Right ventricle myocardium inferior (tissue), 1 donor: ENCODE measurements at places on chromosomes 16 and 17. TPM values are rescaled to one million over a fixed set of nuclear protein-coding genes. Genes with fewer than 3 reads are reported as not detected.

DNA sequence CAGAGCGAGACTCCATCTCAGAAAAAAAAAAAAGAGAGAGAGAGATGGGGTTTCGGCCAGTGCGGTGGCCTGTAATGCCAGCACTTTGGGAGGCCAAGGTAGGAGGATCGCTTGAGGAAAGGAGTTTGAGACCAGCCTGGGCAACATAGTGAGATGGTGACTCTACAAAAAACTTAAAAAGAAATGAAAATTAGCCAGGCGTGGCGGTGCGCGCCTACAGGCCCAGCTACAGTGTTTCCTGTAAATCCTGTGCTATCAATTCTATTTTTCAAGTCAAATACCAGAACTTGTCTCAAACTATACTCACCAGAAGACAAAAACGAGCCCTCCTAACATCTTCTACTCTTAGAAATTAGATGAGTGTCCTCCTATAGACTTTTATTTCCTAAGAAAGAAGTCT lies 19.3 kb downstream of the UBE2O start:
- DNase-seq = no peak

DNA sequence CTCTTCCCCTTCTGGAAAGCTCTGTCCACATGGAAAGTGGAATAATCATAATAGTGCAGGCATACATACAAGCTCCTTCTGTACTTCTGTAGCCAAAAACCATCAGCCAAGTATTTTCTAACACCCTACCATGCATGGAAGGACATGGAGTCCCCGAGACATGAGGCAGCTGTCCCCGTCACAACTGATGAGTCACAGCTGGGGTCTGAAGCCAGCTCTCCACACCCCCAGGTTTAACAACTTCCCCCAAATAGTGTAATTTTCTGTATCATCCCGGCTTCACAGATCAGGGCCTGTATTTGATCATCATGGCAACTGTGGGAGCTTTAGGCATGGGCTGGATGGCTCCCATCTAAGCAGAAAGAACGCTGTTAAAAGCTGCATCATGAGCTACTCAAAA lies 16.6 kb downstream of the C16orf96 start:
- DNase-seq = no peak

C17orf113 gene
- total RNA-seq = 0.73 TPM

- DNase-seq = no peak
Observed at GRCh38 chr17:68780596-68780995, 174.6 kb downstream of the ABCA8 start.

METTL23 gene
- 17.3 TPM for total RNA-seq

SLC5A10 gene
- not detected for total RNA-seq

DNA sequence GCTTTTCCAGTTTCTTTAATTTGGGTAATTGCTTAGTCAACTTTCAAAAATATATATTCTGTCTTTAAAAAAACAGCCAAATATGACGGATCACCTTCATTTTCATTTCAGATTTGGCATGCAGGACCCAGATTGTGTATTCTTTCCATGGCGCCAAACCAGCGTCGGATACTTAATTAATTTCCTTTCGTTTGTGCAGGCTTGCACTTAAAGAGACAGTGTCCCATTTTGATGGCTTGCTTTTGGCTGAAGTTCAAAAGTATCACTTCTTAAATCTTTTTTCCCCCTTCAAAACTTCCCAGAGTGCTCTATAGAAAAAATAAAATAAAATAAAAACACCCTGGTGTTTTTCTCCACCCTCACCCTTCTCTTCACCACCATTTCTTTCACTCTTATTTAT lies 394.5 kb upstream of the SOX9 start:
- DNase-seq = no peak

GRCh38 chr17:57269052-57269451 lies 12.7 kb downstream of the MSI2 start:
- no peak for DNase-seq

DNA sequence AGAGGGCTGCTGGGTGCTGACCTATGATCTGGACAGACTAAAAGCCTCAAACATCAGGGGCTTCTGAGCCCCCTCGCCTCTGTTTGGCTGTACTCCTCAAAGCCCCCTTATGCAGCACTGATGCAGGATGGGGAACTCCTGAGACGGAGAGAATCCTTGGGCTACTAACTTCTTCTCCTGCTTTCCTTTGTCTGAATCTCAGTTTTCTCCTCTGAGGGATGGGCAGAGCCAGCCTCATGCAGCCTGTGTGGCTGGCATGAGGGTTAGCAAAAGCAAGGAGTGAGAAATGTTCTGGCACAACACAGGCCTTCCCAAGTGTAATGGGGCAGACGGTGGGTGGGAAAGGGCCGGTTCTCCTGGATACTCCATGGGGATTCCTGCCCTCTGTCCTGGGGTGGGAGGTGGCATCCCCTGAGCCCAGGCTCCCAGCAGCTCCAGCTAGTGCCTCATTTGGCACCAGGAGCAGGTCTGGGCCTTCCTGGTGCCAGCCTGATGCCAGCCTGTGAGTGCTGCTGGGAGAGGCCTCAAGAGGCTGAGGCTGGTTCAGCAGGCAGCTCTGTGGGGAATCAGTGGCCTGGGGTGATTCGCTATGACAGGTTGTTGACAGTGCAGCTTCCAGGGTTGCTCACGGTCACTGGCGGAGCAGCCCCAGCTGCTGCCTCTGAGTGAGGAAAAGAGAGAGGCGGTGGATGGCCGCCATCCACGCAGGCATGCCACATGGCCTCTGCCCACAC lies 4.0 kb upstream of the BRD7 start:
- DNase-seq = no peak

DNA sequence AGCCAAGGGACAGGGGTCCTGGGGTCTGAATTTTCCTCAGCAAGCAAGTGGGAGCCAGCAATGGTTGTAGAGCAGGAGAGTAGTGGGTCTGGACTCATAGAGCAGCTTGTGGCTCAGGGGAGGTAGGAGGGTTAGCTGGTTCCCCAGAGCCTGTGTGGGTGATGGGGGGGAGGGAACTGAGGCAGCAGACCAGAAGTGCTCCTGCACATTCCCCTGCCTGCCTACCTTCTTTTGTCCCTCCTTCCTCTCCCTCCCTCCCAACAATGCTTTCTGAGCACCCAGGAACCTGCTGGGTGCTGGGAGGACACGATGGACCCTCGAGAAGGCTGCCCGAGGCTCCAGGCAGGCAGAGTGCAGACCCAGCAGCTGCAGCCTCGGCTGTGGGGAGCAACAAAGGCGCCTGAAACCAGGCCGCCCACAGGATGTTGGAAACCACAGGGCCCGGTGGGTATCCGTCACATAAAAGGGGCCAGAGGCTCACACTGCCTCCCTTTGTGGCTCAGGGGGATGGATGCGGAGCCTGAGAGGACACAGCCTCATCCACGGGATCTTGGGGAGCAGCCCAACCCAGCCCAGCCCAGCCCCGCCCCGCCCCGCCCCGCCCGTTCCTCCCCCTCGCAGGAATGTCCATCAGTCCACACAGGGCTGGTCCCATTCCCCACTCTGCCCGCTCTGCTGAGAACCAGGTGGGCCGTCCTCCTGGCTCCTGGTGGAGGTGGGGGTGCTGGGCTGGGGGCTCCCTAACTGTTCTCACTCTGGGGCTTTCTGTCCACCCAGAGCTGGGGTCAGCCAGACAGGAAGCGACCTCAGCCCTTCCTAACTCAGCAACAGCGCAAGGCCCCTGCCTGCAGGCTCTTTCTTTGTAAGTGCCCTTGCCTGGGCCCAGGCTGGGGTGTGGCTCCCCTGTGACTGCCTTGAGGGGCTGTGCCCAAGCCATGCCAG lies 1.7 kb upstream of the NLRC3 start:
- DNase-seq = no peak

DNA sequence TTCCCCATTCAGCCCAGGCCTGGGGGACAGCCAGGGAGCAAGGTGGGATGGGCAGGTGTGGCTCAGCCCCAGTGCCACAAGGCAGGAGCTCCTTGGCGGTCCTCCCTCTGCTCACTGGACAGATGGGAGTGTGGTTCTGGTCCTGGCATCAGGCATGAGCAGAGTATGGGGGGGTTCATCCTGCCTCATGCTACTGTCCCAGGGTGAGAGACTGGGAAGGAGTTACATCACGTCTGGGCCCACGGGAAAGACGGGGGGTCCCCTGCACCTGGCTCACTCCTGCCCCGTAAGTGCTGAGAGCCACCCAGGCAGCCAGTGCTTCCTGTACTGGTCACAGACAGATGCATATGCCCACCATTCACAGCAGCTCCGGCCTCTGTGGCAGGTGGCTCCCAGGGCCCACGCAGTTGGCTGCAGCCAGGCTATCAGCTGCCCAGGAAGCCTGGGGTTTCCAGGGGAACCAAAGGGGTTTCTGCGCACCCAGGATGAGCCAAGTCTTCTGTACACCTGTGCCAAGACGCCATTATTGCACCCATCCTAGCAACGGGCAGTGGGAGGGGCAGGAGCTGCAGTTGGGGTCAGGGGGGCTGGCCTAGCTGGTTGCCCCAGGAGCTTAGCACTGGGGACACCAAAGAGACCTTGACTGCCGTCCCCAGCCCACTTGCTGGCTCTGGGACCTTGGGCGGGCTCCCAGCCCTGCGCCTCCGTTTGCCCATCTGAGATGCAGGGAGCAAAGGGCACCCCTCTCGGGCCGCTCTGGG lies 1.9 kb downstream of the BAIAP3 start:
- DNase-seq = no peak

PSMB10 gene
- total RNA-seq = 59.3 TPM

DUS2 gene
- total RNA-seq = 7.0 TPM

- DNase-seq = no peak
Observed at GRCh38 chr16:81514041-81514559, 69.5 kb downstream of the CMIP start.

DNA sequence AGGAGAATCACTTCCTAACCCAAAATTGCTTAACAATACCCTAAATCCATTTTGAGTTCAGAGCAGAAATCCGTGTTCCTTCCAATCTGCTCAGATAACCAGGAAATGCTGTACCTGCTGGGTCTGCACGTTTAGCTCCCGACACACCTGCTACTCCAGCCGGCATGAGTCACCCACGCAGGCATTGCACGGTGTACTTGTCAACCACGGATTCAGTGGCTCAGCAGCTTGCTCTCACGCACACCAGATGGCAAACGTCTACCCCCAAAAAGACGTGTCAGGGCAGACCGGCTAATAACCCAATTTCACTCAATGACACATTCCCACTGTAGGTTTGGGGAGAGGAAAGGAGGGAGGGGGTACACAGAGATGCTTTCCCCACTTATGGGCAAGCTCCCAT lies 468.1 kb downstream of the SOX9 start:
- DNase-seq = no peak

CNTNAP1 gene
- 7.3 TPM for total RNA-seq

DNA sequence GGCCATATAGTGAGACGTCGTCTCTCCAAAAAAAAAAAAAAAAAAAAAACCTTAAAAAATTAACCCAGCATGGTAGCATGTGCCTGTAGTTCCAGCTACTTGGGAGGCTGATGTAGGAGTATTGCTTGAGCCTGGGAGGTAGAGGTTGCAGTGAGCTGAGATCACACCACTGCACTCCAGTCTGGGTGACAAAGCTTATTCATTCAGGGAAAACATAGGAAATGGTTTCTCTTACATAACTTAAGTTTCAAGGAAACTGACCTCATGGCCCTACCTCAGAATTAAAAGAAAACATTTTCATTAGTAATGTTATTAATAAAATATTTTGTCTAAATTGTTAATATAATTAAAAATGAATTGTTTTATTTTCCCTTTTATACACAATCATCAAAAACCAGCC lies 31.4 kb downstream of the COG1 start:
- no peak for DNase-seq

GRCh38 chr16:83312015-83312717 lies 495.6 kb upstream of the HSBP1 start:
- DNase-seq = no peak

NUDT16L1 gene
- total RNA-seq = 52.3 TPM

KRTAP16-1 gene
- total RNA-seq = not detected

TLCD1 gene
- 2.4 TPM for total RNA-seq

DNA sequence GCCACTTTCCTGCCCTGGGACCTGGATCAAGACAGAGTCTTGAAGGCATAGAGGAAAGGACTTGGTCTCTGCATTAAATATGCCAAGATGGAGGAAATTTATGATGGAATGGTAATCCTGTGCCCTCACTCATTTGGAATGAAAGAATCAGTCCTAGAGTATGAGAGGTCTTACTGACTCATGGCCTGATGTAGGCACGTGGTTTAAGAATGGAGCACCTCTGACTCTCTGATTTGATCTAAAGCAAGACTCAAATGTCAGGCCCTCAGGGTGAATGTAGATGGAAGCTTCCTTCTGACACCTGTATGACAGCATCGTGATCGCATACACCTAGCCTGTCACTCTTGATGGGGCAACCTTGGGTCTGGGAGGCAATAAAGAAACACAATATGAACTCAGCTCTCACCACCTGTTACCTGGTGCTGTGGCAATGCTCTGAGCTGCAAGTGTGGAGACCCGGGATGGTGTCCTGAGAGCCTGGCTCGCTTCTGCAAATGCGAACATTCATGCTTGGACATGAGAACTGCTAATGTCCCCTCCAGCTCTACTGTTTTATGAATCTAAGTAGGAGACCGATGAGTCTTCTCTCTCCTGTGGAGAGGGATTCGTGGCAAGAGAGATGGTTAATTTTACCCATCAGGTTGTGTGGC lies 229.9 kb downstream of the ABCC12 start:
- no peak for DNase-seq

ABCA6 gene
- total RNA-seq = 25.7 TPM

CPHXL2 gene
- not detected for total RNA-seq

GRCh38 chr16:5709889-5710288 lies 612.3 kb upstream of the EEF2KMT start:
- no peak for DNase-seq

- DNase-seq = no peak
Observed at GRCh38 chr16:3487521-3488410, 7.5 kb downstream of the C16orf90 start.

GRCh38 chr17:53818271-53818670 lies 4.5 kb upstream of the KIF2B start:
- DNase-seq = no peak

DNA sequence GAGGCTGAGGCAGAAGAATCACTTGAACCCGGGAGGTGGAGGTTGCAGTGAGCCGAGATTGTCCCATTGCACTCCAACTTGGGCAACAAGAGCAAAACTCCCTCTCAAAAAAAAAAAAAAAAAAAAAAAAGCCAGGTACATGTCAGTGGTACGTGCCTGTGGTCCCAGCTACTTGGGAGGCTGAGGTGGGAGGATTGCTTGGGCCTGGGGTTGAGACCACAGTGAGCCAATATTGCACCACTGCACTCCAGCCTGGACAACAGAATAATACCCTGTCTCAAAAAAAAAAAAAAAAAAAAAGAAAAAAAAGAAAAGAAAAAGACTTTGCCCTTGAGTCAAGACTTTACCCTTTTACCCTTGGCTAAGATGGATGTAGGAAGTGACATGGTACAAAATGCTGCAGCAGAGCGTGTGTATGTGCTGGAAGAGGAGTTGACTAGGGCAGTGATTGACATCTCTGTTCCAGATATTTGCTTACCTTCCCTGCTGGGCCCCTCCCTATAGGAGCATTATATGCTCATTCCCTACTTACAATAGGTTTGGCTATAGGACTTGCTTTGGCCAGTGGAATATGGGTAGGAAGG lies 10.6 kb downstream of the STX4 start:
- DNase-seq = no peak

- DNase-seq = peak; percentile 56
Observed at GRCh38 chr17:66714046-66715023, 120.6 kb upstream of the CACNG5 start.

DNA sequence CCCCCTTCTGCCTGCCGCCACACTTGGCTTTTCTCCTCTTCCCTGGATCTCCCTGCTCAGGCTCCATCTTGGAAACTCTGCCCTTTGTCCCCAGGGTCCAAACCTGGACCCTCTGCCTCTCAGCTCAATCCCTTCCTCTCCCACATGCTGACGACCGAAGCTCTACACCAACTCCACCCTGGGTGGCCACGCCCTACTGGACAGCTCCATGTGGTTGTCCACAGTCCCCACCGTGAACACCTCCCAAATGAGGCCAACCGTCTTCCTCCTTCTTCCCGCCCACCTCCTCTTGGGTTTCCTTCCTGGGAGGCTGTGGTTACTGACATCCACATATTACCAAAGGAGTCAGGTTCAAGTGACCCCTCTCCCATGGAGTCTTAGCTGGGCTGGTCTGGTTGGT lies 22.6 kb upstream of the MLKL start:
- DNase-seq = no peak

MT1G gene
- not detected for total RNA-seq
